Nephron progenitor cell (in vitro differentiated cells): ENCODE measurements at places on chromosomes 11 and 22.

DNA sequence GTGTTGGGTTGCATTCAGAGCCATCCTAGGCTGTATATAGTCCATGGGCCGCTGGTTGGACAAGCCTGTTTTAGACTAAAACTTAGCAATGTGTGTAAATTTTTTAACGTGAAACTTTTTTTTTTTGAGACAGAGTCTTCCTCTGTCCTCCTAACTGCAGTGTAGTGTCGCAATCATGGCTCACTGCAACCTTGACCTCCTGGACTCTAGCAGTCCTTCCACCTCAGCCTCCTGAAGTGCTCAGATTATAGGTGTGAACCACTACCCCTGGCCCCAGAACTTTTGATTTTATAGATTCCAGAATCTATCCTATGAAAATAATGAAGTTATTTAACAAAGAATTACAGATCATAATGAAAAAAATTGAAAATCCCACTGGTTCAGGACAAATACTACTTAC, 29.9 kb upstream of the PANX2 start:
- H3K4me3 ChIP-seq = no peak overlapping the region
- H3K27me3 ChIP-seq = peaks cover 24% of the 10 kb centered on the region
- no peak for DNase-seq
- peaks cover 46% of the 10 kb centered on the region for H3K4me1 ChIP-seq

DNA sequence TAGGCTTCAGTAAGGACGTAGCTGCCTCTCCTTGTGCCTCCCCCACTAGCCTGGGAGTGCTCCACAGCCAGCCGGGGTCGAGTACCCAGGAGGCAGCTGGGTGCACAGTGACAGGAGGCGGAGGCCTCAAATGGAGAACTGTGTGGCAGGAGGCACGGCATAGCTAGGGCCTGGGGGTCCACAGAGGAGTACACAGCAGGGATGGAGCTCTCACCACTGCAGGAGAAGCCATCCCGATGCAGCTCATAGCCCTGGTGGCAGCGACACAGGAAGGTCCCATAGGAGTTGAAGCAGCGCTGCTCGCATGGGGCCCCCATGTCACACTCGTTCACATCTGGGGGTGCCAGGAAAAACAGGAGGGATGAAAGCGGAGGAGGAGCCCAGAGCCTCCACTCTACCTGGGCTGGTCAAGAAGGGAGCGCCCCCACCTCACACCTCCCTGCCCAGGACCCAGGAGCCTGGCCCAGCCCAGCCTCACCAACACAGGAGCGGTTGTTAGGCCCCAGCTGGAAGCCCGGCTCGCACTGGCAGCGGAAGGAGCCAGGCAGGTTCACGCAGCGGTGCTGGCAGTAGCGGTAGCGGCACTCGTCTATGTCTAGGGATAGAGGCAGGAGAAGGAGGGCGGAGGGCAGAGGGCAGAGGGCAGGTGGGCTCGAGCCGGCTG, 2.8 kb downstream of the EFEMP2 start:
- no peak for DNase-seq
- peaks cover 46% of the 10 kb centered on the region for H3K4me1 ChIP-seq
- no peak overlapping the region for H3K4me3 ChIP-seq
- peak overlapping the region; percentile 73 for H3K27ac ChIP-seq

- H3K36me3 ChIP-seq = peaks cover 39% of the 10 kb centered on the region
- DNase-seq = no peak
- no peaks in the 10 kb centered on the region for H3K27me3 ChIP-seq
- peaks cover 41% of the 10 kb centered on the region for H3K4me1 ChIP-seq
Measured at GRCh38 chr22:31893460-31893859, 50.9 kb upstream of the YWHAH start.

DNA sequence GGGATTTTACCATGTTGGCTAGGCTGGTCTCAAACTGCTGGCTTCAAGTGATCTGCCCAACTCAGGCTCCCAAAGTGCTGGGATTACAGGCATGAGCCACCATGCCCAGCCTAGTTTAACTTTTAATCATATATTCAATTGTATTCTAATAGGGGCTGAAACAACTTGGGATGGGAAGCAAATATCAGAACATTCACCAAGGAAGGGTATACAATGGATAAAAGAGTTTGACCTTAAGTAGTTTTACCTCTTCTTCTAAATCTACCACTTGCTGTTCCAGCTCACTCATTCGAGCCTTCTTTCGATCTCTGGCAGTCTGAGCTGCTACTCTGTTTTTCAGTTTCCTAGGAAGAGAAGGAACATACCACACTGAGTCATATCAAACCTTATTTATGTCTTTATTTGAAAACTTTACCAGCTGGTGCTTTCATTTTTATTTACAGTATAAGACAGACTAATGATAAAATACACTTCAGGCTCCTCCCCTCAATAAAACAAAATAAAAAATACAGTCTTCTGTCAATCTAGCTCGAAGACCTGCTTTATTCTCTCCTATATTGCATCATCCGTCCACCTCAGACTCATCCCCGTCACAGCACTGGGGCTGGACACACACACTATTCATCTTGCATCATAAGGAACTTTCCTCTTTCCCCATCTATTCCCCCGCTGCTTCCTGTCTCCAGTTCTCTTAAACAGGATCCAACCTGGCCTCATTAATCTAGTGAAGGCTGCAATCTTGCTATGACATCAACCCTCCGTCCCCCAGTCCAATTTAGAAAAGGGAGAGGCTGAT, 1.4 kb downstream of the XBP1 start:
- H3K27ac ChIP-seq = peak overlapping the region; percentile 85
- H3K4me3 ChIP-seq = peak overlapping the region; percentile 87
- peaks cover 44% of the 10 kb centered on the region for H3K36me3 ChIP-seq
- no peak for DNase-seq

DNA sequence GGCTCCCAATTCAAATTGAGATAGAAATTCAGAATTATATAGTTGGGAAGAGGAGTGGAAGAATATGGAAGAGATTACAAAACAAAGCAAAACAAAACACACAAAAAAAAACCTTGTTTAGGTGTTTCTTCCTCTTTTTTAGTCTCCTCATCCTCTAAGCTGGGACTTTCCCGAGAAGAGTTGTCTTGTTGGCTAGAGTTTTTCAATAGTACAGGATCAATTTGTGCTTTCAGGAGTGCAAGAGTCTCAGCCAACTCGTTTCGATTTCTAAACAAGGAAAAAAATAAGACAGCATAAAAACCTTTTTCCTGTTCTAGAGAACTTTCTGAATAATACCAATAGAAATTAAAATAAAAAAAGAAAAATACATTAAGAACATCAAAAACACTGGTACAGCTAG, 87.8 kb upstream of the CLNS1A start:
- H3K27me3 ChIP-seq = no peaks in the 10 kb centered on the region
- peaks cover 68% of the 10 kb centered on the region for H3K36me3 ChIP-seq
- H3K4me1 ChIP-seq = peaks cover 9% of the 10 kb centered on the region
- H3K27ac ChIP-seq = no peak overlapping the region
- no peak overlapping the region for H3K4me3 ChIP-seq

DNA sequence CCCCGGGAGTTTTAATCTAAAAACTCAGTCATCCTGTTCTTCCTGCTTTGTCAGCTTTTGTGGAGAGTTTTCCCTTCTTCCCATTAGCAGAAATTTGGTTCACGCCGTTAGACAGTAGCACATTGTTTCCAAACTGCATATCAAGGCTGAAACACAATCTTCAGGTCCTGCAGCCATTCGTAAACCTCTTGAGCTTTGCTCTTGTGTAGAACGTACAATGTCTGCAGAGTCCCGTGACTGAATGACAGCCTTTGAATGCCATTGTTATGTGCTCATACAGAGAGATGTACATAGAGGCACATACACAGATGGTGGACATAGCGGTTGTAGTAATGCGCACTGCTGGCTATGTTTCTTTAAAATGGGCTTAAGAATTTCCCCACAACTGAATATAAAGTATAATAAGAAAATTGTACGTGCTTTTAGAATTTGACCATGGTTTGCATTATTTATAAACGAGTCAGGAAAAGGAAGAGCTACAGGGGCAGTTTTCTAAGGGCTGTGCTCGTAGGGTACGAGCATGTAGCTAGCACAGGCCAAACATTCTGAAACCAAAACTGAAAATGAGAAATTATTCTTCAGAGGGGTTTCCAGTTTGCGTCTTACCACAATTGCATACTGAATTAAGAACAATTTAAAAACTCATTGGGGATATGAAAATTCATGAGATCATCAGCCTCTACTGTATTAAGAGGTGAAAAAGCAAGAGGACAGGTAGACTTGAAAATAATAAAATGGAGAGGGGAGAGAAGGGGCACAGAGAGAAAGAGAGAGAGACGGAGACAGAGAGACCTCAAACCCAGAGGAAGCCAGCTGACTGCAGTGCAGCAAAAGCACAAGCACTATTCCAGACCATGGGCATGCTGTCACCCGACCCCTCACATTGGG, 310.1 kb downstream of the CADM1 start:
- peaks cover 97% of the 10 kb centered on the region for H3K4me1 ChIP-seq
- H3K36me3 ChIP-seq = peaks cover 34% of the 10 kb centered on the region
- no peaks in the 10 kb centered on the region for H3K27me3 ChIP-seq
- peak overlapping the region; percentile 23 for H3K4me3 ChIP-seq

GRCh38 chr11:70313945-70314344, 43.5 kb downstream of the PPFIA1 start:
- DNase-seq = no peak
- H3K4me1 ChIP-seq = peaks cover 36% of the 10 kb centered on the region
- H3K27me3 ChIP-seq = peaks cover 5% of the 10 kb centered on the region
- H3K36me3 ChIP-seq = peaks cover 27% of the 10 kb centered on the region
- peak overlapping the region; percentile 61 for H3K27ac ChIP-seq

GRCh38 chr11:117934526-117935307, 5.5 kb upstream of the TMPRSS13 start:
- no peak overlapping the region for H3K27ac ChIP-seq
- DNase-seq = no peak
- H3K4me1 ChIP-seq = peaks cover 20% of the 10 kb centered on the region
- H3K4me3 ChIP-seq = no peak overlapping the region
- no peaks in the 10 kb centered on the region for H3K36me3 ChIP-seq

DNA sequence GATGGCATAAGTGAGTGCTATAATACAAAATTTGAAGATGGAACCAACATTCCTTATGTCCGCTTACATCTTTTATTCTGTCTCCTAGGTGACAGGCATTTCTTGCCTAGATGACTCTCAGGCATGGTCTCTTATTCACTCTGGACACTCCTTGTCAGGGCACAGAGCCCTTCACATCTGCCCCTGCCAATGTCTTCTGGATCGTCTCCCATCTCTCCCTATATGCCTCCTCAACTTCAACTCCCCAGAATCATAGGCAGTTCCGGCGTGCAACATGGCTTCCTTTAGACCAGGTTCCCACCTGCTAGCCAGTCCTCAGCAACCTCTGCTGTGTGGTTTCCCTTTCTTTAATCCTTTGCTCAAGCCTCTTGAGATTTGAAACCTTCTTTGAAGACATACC, 300.9 kb downstream of the TENM4 start:
- H3K4me1 ChIP-seq = peaks cover 12% of the 10 kb centered on the region
- H3K36me3 ChIP-seq = peaks cover 34% of the 10 kb centered on the region
- H3K27ac ChIP-seq = peak overlapping the region; percentile 9
- DNase-seq = no peak

GRCh38 chr11:73397468-73398131, 21.4 kb downstream of the RELT start:
- peaks cover 25% of the 10 kb centered on the region for H3K4me1 ChIP-seq
- H3K27ac ChIP-seq = peak overlapping the region; percentile 42
- DNase-seq = no peak
- no peak overlapping the region for H3K4me3 ChIP-seq
- H3K27me3 ChIP-seq = peaks cover 3% of the 10 kb centered on the region
- peaks cover 5% of the 10 kb centered on the region for H3K36me3 ChIP-seq

DNA sequence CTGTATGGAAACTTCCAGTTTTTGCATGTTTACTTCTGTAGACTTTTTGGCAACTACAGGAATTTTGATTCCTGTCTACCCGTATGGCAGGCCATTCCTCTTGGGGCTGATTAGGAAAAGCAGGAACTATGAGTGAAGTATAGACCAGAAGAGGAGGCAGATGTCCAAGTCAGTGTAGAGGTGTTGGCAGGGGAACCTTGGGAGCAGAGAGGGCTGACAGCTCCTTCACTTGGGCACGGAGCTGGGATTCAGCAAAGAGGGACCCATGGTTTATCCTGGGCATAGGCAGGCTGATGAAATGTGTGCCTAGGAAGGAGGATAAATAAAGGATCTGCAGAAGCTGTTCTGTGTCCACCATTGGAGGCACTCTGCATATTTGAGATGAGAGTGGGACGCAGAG, 33.1 kb downstream of the TREH start:
- DNase-seq = no peak
- no peaks in the 10 kb centered on the region for H3K4me1 ChIP-seq
- no peak overlapping the region for H3K4me3 ChIP-seq
- peaks cover 62% of the 10 kb centered on the region for H3K36me3 ChIP-seq
- no peak overlapping the region for H3K27ac ChIP-seq

DNA sequence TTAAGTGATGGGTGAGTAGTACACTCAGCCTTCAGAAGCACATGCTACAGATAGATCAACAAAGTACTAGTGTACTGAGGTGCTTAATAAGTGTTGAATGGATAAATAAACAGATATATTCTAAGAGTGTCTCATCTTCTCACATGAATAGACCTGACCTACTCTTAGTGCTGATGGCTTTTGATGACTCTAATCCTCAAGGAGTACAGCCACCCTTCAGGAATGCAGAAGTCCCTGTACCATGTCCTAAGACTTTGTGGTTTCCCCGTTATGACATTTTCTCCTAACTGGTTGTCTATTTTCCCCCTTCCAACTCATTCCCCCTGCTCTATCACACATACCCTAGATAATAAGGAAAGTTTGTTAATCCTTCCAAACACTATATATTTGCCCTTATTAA, 61.6 kb downstream of the C11orf65 start:
- H3K36me3 ChIP-seq = no peaks in the 10 kb centered on the region
- H3K27ac ChIP-seq = no peak overlapping the region
- no peak for DNase-seq
- H3K27me3 ChIP-seq = peaks cover 3% of the 10 kb centered on the region
- H3K4me3 ChIP-seq = no peak overlapping the region
- H3K4me1 ChIP-seq = peaks cover 13% of the 10 kb centered on the region

GRCh38 chr11:12777208-12777874, 103.1 kb downstream of the TEAD1 start:
- no peak overlapping the region for H3K27ac ChIP-seq
- peaks cover 35% of the 10 kb centered on the region for H3K4me1 ChIP-seq
- peaks cover 38% of the 10 kb centered on the region for H3K36me3 ChIP-seq
- no peak for DNase-seq

DNA sequence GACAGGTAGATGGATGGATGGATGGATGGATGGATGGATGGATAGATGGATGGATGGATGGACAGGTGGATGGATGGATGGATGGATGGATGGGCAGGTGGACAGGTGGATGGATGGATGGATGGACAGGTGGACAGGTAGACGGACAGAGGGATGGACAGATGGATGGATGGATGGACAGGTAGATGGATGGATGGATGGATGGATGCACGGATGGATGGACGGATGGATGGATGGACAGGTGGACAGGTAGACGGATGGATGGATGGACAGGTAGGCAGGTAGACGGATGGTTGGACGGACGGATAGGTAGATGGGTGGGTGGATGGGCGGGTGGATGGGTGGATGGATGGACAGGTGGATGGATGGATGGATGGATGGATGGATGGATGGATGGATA, 24.3 kb downstream of the PDGFB start:
- H3K4me3 ChIP-seq = no peak overlapping the region
- peaks cover 30% of the 10 kb centered on the region for H3K27me3 ChIP-seq
- no peak for DNase-seq
- H3K4me1 ChIP-seq = peaks cover 5% of the 10 kb centered on the region
- H3K36me3 ChIP-seq = no peaks in the 10 kb centered on the region
